Activated CD8-positive, alpha-beta T cell treated with anti-CD3 and anti-CD28 coated beads for 36 hours (primary cell): ENCODE measurements at places on chromosomes 4 and X. TPM values are rescaled to one million over a fixed set of nuclear protein-coding genes. Genes with fewer than 3 reads are reported as not detected.
A peak's percentile ranks its signal among the peaks of the same experiment; 100 is the strongest.

DNA sequence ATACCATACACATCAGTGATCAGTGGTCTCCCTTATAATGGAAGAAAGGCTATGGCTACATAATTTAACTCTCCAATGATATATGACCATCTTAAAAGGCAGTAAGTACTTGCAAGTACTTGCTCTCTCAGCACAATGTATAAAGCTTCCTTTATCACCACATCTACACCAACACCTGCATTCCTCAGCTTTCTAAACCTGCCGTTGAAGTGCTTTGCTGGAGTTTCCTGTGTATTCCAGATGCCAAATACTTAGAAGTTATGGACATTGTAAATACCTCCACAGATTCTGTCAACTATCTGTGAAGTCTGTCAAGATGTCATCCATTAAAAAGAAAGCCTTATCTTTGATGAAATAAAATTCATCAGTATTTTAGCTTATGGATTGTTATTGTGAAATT, 335.0 kb upstream of the GALNTL6 start:
- no peak for DNase-seq
- H3K27me3 ChIP-seq = no peaks in the 10 kb centered on the region
- no peaks in the 10 kb centered on the region for H3K36me3 ChIP-seq
- no peaks in the 10 kb centered on the region for H3K4me1 ChIP-seq
- H3K27ac ChIP-seq = no peak overlapping the region

DNA sequence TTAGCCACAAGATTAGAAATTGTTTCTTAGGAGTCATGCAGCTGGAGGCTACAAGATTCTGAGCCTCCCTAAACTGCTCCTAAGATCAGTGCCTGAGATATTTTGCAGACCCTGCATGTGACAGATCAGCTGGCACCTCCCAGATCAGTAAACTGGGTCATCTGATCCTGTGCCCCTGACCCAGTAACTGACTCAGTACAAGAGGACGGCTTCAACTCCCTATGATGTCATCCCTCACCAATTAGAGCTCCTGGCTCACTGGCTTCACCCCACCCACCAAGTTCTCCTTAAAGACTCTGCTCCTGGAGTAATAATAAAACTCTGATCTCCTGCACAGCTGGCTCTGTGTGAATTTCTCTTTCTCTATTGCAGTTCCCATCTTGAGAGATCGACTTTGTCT, 45.4 kb upstream of the PNPLA4 start:
- no peak overlapping the region for H3K4me3 ChIP-seq
- H3K4me1 ChIP-seq = no peaks in the 10 kb centered on the region

DNA sequence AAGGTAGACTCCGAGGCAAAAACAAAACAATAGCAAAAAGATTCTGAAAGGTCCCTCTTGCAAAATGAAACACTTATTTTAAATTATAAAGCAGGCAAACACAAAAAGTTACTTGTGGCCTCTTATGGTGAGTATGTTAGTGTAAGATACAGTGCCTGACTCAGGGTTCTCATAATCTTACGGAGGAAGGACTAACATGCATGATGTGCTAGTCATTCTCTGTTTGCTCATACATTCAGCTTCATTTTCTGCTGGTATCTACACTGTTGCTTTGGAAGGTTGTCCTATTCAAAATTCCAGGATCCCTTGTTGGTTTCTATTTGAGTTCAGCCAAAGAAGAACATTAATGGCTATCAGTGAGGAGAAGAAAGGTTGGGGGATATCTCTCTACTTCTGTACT, 249.1 kb upstream of the FAM47A start:
- H3K4me1 ChIP-seq = no peaks in the 10 kb centered on the region
- no peak for DNase-seq
- no peaks in the 10 kb centered on the region for H3K27me3 ChIP-seq
- no peak overlapping the region for H3K4me3 ChIP-seq
- H3K36me3 ChIP-seq = no peaks in the 10 kb centered on the region

- peaks cover 72% of the 10 kb centered on the region for H3K4me1 ChIP-seq
- peak; percentile 82 for DNase-seq
- H3K36me3 ChIP-seq = peaks cover 3% of the 10 kb centered on the region
- H3K27me3 ChIP-seq = no peaks in the 10 kb centered on the region
- peak overlapping the region; percentile 91 for H3K27ac ChIP-seq
Observed at GRCh38 chr4:83217721-83218522, 66.7 kb downstream of the COQ2 start.

DNA sequence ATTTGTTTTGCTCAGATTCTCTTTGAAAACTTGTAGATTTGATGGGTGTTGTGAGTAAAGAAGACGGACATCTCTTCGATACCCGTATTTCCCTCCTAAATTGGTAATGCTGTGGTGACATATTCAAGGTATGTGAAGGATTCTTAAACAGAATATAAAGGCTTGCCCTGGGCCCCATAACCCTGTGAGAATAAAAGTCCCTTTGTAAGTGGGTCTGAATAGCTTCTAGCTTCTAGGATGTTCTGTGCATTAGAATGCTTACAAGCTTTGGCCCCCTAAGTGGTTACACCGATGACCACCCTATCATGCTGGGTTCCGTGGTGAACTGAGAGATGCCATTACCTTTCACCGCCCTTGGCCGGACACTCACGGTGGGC, 574 bp upstream of the MOB1B start:
- peaks cover 17% of the 10 kb centered on the region for H3K4me1 ChIP-seq
- peaks cover 12% of the 10 kb centered on the region for H3K36me3 ChIP-seq
- peak overlapping the region; percentile 94 for H3K4me3 ChIP-seq
- no peak for DNase-seq

DNA sequence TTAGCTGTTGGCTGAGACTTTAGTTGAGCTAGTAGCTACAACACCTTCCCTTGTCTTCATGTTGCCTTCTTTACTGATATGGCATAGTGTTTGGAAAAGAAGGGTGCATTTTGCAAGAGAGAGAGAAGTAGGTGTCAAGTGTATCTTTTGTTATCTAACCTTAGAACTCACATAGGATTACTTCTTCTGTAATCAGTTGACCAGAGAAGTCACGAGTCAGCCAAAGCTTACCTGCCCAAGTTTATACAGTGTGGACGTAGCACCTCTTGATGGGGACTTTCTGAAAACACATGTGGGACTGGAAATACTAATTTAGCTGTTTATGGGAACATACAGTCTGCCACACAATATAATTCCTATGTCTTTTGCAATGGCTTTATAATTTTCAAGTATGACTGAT, 56.0 kb downstream of the UGT8 start:
- H3K27ac ChIP-seq = no peak overlapping the region
- no peaks in the 10 kb centered on the region for H3K36me3 ChIP-seq
- H3K4me3 ChIP-seq = no peak overlapping the region
- H3K27me3 ChIP-seq = peaks cover 20% of the 10 kb centered on the region
- DNase-seq = no peak

- no peaks in the 10 kb centered on the region for H3K36me3 ChIP-seq
- DNase-seq = no peak
- no peaks in the 10 kb centered on the region for H3K27me3 ChIP-seq
- no peaks in the 10 kb centered on the region for H3K4me1 ChIP-seq
- H3K4me3 ChIP-seq = no peak overlapping the region
- no peak overlapping the region for H3K27ac ChIP-seq
Observed at GRCh38 chr4:168028970-168029597, 63.3 kb upstream of the ANXA10 start.

- peaks cover 31% of the 10 kb centered on the region for H3K36me3 ChIP-seq
- no peak for DNase-seq
- H3K27me3 ChIP-seq = no peaks in the 10 kb centered on the region
Observed at GRCh38 chr4:82818664-82819662, 20.4 kb upstream of the SCD5 start.

DNA sequence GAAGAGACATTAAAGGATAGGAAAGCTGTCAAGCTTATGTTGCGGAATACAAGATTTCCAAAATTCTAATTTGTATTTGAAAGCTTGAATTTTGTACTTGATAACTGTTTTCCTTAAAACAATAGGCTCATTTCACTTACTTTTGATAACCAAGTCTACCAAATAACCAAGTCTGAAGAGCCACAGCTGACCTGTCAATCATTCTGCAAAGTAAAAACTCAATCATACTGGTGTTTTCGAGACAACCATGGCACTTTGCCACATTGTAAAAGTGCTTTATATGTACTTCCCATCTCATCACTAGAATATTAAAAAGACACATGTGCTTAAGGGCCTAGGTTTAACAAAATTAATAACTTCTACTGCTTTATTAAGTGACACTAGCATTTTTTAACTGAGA, 47.9 kb downstream of the LEF1 start:
- peaks cover 78% of the 10 kb centered on the region for H3K4me1 ChIP-seq
- no peaks in the 10 kb centered on the region for H3K27me3 ChIP-seq
- peaks cover 36% of the 10 kb centered on the region for H3K36me3 ChIP-seq
- H3K4me3 ChIP-seq = peak overlapping the region; percentile 0
- no peak for DNase-seq

The TKTL2 gene
- not detected for total RNA-seq

The FBXW7 gene
- total RNA-seq = 35.1 TPM

The VCX3B gene
- not detected for total RNA-seq

The FAM149A gene
- total RNA-seq = 0.52 TPM

The EDNRA gene
- not detected for total RNA-seq

The TMSB15C gene
- total RNA-seq = 3.9 TPM

The ENPP6 gene
- 0.27 TPM for total RNA-seq

The ABCE1 gene
- total RNA-seq = 164 TPM
